Adipocyte (in vitro differentiated cells): ENCODE measurements at places on chromosomes 16 and 17.
A peak's percentile ranks its signal among the peaks of the same experiment; 100 is the strongest.

- no peak for DNase-seq
Measured at GRCh38 chr16:16191493-16192167, 31.7 kb downstream of the ABCC6 start.

GRCh38 chr17:66464921-66465320 is 162.5 kb downstream of the PRKCA start:
- no peak for DNase-seq

DNA sequence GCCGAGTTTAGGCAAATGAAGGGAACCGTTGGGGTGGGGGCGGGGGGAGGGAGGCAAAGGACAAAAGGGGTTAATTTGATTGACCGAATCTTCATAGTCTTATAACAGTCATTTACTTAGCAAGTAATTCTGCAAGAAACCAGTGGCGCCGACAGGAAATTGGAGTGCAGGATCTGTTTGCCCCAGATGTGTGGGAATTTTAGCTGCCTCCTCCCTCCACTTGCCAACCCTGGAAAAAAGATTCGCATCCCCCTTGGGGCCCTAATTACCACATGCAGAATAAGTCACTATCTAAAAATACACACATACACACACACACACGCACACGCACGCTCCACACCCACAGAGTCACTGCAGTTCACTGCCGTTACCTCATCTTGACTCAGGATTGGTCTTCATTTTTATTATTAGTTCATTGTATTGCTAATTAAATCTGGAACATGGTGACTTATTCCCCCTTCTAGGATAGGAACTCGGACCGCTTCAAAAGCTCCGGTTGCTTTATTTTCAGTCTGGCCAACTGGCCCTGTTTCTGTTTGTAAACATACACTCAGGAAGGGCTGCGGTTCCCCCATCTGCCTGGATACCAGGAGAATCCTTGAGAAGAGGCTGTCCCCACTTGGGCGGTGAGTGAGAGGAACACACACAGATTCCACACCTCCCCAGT is 241.6 kb upstream of the SALL1 start:
- peak; percentile 76 for DNase-seq

GRCh38 chr17:34825884-34826283 is 135.4 kb downstream of the CCT6B start:
- no peak for DNase-seq

DNA sequence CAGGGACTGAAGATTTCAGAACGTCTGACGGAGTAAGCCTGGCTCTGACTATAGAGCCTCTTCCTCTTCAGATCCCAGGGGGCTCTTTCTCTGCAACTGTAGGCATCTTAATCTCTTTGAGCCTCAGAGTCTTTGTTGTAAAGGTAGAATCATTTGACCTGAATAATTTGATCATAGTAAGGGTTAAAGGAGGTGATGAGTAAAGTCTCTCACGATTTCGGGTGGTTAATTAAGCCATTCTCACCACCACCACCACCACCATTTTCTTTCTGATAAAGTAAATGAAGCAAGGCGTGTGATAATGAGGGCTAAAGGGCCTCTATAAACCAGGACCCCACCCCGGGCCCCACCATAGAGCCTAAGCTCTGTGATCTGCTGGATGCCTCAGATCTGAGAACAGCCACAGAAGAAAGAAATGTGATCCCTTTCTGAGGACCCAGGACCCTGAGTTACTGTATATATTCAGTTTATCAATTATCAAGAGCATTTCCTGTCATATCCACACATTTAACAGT is 33.0 kb upstream of the ADAMTS18 start:
- no peak for DNase-seq

- DNase-seq: peak; percentile 67
Measured at GRCh38 chr16:67277999-67278772, 1.1 kb upstream of the PLEKHG4 start.
